Activated CD4-positive, alpha-beta T cell treated with anti-CD3 and anti-CD28 coated beads for 48 hours (primary cell): ENCODE measurements at places on chromosomes 12 and 14.
A peak's percentile ranks its signal among the peaks of the same experiment; 100 is the strongest.

- DNase-seq, result no peak
Measured at GRCh38 chr14:95407354-95407753, 87.6 kb upstream of the CLMN start.

DNA sequence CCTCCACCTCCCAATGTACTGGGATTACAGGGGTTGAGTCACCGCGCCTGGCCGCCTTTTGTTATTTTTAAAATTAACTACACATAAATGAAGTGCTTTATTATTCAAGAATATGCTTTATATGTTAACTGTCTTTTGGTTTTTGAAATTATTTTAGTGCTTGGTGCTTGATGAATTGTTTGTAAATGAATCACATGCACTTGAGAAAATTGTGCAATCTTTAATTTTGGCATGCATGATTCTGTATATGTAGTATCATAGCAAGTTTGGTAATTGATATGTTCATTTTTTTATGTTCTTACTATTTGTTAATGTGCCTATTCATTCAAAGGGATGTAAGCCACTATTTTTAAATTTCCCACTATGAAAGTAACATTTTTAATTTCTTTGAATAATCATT lies 440.9 kb downstream of the NAV3 start:
- no peak for DNase-seq

- DNase-seq, result no peak
Measured at GRCh38 chr12:124131659-124132058, 158.6 kb downstream of the ZNF664 start.

DNA sequence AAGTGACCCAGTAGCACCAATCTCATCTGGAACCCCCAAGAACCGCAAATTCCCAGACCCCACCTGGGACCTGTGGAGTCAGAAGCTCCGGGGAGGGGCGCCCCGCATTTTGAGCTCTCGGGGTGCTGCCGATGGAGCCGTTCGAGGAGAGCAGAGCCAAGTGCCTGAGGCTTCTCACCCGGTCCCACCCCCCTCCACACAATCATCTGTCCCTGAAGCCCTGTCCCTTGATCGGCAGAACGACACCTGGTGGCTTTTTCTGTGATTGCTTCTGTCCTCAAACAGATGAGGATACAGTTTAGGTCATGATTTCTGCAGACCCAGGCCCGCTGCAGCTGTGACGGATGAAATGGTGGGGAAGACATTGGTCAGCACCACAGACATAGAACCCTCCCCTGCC lies 74.7 kb downstream of the NOC4L start:
- DNase-seq, result peak; percentile 44

- no peak for DNase-seq
Measured at GRCh38 chr12:6520186-6520585, 14.1 kb upstream of the GAPDH start.

GRCh38 chr14:89240414-89240813 lies 176.6 kb downstream of the FOXN3 start:
- no peak for DNase-seq

GRCh38 chr12:87444039-87444438 lies 585.2 kb downstream of the C12orf50 start:
- no peak for DNase-seq
